ENCODE measurements at places on chromosomes 1 and 21.

DNA sequence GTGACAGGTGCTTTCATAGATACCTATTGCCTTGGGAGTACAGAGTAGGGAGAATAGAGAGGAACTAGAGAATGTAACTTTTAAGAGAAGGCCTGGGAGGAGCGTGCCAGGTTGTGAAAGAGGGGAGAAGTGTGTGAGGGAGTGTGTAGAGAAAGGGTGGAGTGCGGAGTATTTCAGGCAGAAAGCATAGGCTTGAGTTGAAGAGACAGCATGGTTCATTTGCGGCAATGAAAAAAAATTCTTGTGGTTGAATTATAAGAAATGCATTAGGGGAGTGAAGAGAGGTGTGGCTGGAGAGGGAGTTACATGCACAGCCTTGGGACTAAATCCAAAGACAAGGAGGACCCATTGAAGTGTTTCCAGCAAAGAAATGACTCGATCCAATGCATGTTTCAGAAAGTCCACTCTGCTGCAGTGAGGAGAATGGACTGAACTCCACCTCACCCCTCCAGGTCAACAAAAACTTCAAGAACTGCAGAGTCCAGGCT lies 81.7 kb upstream of the ADAM30 start:
- DNase-seq: peak; percentile 66

DNA sequence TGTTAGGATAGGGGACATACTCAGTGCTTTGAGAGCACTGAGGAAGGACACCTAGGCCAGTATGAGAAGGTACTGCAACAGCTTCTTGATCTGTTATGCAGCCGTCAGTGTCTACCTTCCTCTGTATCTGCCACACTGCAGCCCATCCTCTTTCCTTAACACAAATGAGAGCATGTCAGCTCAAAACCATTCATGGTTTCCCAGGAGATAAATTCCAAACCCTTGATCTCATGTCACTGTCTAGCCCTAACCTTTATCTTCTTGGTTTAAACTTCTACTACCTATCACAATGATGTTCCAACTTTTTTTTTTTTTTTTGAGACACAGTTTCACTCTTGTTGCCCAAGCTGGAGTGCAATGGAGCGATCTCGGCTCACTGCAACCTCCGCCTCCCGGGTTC lies 1.4 kb downstream of the ZMYND12 start:
- no peak for DNase-seq

DNA sequence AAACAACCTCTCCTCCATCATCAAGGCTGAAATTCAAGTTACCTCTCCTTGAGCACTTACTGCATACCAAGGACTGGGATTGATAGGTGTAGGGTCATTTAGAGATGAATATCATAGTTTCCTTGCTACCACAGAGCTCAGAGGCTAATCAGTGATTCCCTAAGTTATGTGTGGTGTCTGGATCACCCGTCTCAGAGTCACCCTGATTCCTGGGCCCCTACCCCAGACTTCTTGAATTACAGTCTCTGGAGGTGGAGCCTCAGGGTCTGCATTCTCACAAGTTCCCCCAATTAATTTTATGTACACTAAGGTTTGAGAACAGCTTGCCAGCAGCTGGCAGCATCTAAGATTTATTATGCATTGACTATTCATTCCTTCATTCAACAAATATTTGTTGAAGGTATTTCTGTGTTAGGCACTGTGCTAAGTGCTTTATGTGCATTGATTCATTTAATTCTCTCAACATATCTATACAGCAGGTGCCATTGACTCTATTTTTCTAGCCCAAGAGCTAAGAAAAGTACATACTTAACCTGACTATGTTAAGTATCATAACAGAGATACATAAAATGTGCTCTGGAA lies 182.9 kb upstream of the FGGY start:
- no peak for DNase-seq

DNA sequence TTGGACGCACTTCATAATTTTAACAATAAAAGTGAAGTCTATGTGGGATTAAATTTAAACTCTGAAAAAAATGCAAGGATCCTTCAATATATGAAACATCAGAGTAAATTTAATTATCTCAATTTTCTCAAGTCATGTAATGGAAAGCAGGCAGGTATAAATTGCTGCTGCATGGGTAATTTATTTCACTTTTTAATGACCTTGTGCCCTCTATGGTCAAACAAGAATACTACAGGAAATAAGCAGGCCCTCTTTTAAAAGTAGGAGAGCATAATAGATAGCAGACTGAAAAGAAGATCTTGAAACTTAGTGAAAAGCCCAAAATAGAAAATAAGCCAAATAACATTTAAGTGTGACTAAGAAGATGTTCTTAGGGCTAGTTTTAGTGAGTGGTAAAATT lies 22.9 kb downstream of the BCAS2 start:
- DNase-seq: no peak

DNA sequence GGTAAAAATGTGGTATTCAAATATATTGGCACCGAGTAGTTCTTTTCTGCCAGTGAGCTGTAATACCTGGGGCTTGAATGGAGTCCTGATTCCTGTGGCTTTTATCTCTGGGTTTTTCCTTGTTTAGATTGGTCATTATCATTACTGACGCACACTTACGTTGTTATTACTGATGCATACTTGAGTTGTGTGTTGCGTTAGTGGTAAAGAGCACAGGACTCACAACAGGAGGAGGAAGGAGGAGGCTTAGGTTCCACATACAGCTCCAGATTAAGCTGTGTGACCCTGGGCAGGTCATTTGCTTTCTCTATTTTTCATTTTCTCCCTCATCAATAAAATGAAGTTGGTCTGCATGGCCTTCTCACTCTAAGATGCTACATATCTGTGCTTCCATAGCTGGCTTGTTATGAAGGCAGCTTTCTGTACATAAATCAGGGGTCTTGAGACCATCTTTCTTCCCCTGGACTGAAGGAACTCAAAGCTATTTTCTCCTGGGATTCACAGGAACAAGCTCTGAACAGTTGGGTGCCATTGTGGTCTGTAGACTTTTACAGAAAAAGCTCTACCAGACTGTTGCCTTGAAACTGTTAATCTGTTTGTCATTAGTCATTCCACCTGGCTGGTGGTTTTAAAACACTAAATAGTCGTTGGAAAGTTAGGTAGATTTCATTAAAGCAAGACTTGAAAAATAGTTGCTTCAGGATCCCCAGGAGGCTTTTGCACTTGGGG lies 5.6 kb downstream of the ARID1A start:
- peak; percentile 67 for DNase-seq

- DNase-seq: peak; percentile 29
Observed at GRCh38 chr1:45348020-45348419, 7.8 kb upstream of the MUTYH start.

- DNase-seq: no peak
Observed at GRCh38 chr1:7987528-7987927, 26.0 kb downstream of the PARK7 start.

DNA sequence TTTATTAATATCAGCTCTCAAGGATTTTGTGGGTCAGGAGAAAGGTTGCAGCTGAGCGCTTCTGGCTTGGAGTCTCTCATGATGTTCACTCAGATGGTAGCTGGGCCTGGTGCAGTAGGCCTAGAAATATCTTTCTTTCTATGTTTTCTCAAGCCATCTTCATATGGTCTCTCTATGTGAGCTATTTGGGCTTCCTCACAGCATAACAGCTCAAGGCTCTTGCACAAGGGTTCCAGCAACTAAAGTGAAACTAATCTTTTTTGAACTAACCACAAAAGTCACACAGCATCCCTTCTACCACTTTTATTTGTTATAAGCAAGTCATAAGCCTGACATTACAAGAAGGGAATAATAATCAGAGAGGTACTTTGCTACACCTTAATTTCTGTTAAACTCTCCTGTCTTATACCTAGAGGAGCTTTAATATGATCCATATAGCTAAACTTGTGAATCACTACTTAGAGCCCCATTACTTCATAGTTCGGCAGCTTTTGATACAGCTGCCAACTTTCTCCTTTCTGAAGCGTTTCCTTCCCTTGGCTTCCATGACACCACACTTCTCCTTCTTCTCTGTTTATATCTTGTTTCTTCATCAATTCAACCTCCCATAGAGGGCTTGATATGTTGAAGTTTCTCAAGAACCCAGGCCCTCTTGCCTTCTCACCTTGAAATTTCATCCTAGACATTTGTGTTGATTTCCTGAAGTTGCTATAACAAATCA lies 720.2 kb downstream of the LTN1 start:
- DNase-seq: peak; percentile 28

- DNase-seq: no peak
Observed at GRCh38 chr1:30410153-30410851, 313.1 kb downstream of the MATN1 start.
